ENCODE measurements at places on chromosomes 5 and 9.

GRCh38 chr9:26725573-26725972, 167.0 kb downstream of the CAAP1 start:
- DNase-seq = no peak

GRCh38 chr9:113261917-113262671, 13.3 kb downstream of the CDC26 start:
- DNase-seq = no peak

DNA sequence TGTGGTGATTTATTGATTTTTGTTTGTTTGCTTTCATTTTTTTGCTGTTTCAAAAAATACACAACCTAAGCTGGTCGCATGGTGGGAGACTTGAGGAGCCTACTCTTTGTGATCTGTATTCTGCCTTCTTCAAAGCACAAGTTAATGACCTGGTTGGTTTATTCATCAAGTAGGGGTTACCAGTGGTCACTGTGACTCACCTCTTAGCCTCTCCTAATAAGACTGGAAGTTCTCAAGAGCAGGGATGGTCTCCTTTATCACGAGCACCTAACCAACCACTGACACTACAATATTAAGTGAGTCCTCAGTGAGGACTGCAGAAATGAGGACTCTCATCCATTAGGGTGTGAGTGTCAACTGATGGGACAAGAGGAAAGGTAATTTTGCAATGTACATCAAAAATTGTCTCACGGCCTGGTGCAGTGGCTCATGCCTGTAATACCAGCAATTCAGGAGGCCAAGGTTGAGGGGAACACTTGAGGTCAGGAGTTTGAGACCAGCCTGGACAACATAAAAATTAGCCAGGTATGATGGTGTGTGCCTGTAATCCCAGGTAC, 13.6 kb upstream of the MTMR12 start:
- no peak for DNase-seq

- DNase-seq = no peak
Observed at GRCh38 chr9:107388890-107389289, 100.7 kb downstream of the KLF4 start.

GRCh38 chr5:112849912-112850311, 11.2 kb upstream of the SRP19 start:
- DNase-seq = no peak

All from GM18507 (cell line).